Small intestine (tissue), 16 donors: ENCODE measurements at places on chromosomes 3 and 15. TPM values are rescaled to one million over a fixed set of nuclear protein-coding genes. Genes with fewer than 3 reads are reported as not detected.

DNA sequence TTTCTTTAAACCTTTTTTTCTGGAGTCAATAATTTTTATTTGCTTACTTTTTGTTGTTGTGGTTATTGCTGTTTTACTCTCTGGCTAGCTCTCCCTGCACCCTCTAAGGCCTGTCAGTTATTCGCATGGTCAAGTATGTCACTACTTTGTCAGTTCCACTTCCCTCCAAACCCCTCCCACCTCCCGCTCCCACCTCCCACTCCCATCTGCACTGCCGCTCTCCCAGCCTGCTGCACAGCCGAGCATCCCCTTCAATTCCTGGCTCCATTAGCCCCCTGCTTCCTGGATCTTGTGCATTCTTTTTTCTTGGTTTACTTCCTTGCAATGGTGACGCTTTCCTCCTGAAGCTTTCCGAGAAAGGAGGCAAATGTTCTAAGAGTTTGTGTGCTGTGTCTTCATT is 218.0 kb downstream of the XXYLT1 start:
- H3K27me3 ChIP-seq = no peaks in the 10 kb centered on the region
- no peaks in the 10 kb centered on the region for H3K4me1 ChIP-seq
- H3K36me3 ChIP-seq = no peaks in the 10 kb centered on the region

GRCh38 chr3:61946570-61947324 is 385.4 kb downstream of the PTPRG start:
- H3K4me3 ChIP-seq = no peak overlapping the region
- H3K4me1 ChIP-seq = no peaks in the 10 kb centered on the region
- no peak overlapping the region for H3K27ac ChIP-seq
- DNase-seq = peak; percentile 25
- no peaks in the 10 kb centered on the region for H3K36me3 ChIP-seq
- no peaks in the 10 kb centered on the region for H3K27me3 ChIP-seq

CHL1 gene
- under 0.01 TPM for polyA plus RNA-seq

- DNase-seq = peak; percentile 78
- H3K4me1 ChIP-seq = peaks cover 9% of the 10 kb centered on the region
- H3K27me3 ChIP-seq = no peaks in the 10 kb centered on the region
- no peaks in the 10 kb centered on the region for H3K36me3 ChIP-seq
Observed at GRCh38 chr3:103056542-103056941, 621.7 kb downstream of the ZPLD1 start.

UBAP1L gene
- polyA plus RNA-seq = 1.5 TPM

CMSS1 gene
- polyA plus RNA-seq = 1.6 TPM

GRCh38 chr3:179676081-179676480 is 23.2 kb downstream of the USP13 start:
- H3K36me3 ChIP-seq = no peaks in the 10 kb centered on the region
- no peaks in the 10 kb centered on the region for H3K4me1 ChIP-seq
- no peak for DNase-seq

DNA sequence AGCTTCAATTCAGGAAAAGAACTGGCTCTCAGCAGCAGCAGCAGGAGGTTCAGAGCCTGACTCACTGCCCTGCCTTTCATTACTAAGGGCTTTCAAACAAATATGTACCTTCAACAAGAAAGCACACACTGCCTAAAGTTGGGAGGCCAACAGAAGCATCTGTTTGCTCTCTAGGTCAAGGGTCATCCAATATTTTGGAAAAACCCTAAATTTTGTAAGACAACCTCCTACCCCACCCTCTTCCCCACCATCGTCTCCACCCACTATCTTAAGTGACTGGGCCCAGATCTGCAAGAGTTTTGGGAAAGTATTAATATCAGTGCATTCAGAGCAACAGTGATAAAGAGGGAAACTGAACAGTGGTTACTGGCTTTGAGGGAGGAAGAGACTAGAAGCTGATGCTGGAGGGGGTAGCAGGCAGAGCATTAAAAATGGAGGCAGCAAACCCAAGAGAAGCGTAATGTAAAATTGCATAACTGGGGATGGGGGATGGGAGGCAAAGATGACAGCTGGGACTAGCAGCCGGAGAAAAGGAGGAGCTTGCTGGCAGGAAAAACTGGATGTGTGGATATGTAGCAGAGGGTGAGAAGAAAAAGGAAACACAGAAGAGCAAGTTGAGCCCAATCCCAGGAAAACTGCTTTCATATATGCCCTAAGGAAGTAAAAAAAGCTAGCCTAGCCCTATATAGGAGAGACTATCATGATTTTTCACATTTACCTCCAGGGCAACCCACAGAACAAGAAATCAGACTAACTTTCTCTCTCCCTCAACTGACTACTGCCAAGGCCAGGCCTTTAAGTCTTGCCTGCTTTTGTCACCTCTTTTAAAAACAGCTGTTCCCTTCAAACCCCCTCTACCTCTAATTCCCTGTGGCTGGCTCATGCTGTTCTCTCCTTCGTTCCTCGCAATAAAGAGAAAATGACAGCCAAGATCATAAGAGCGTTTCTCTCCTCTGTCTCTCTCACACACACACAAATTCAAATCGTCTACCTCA is 31.4 kb downstream of the NPTN start:
- H3K27me3 ChIP-seq = no peaks in the 10 kb centered on the region
- DNase-seq = peak; percentile 66
- peaks cover 18% of the 10 kb centered on the region for H3K4me1 ChIP-seq
- no peak overlapping the region for H3K4me3 ChIP-seq
- H3K27ac ChIP-seq = peak overlapping the region; percentile 51

PIERCE2 gene
- polyA plus RNA-seq = 3.1 TPM

- no peak for DNase-seq
- H3K36me3 ChIP-seq = peaks cover 83% of the 10 kb centered on the region
- H3K4me3 ChIP-seq = no peak overlapping the region
- no peak overlapping the region for H3K27ac ChIP-seq
Observed at GRCh38 chr3:66381626-66382025, 119.2 kb downstream of the LRIG1 start.

FBXW12 gene
- not detected for polyA plus RNA-seq

DNA sequence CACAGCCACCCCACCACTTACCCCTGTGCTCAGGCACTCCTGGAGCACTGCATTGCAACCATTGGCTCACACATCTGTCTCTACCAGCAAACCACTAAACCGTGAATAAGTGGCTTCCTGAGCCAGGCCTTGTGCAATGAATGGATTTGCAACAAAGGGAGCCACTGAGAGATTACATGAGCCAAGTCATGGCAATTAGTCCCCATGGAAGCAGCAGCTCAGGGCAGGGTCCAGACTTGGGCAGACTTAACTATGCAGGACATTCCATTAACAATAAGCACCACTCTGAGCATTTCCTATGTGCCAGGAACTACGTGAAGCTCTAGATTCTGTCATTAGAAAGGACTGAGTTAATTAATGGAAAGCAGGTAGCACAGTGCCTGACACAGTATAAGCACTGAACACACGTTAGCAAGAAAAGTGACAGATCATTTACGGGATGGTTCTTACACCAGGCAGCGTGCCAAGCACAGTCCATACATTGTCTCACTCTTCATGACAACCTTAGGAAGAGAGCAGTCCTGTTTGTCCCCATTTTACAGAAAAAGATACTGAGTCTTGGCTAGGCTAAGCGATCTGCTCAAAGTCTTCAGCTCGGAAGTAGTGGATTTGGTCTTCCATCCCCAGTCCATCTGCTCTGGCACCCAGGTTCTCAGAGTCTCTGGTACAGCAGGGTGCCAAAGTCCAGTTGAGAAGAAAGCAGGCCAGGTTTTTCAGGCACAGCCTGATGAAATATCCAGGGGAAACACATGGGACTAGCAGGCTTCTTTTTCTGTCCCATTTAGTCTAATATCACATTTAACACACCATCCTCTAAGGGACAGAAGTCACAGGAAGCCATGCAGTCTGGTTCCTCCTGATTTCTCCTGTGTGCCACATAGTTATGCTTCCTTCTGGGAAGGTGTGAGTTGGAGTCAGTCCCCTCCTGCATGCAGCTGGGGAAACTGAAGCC is 44.1 kb downstream of the LIPC start:
- peaks cover 13% of the 10 kb centered on the region for H3K4me1 ChIP-seq
- peak; percentile 85 for DNase-seq
- H3K27ac ChIP-seq = no peak overlapping the region
- no peaks in the 10 kb centered on the region for H3K36me3 ChIP-seq

DNA sequence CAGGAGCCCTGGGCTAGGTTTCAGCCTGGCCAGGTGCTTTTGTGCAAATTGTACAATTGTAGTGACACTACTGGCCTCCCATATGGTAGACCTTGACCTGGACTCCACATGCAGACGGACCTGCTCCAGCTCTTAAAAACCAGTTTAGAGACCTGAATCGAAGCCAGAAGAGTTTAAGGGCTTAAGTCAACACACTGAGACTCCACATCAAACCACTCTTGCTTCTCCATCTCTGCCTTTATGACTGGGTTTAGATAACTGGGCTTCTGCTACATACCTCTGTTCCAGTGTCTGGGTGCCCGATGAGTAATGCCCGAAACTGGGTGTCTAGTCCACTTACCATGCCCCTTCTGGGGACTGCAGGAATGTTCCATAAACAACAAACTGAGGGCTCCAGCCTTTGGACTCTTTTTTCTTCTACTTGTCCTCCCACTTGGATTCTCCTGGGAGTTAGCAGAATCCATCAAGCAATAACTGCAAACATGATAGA is 32.8 kb downstream of the TMEM212 start:
- DNase-seq = no peak
- H3K27ac ChIP-seq = no peak overlapping the region
- no peak overlapping the region for H3K4me3 ChIP-seq

DNA sequence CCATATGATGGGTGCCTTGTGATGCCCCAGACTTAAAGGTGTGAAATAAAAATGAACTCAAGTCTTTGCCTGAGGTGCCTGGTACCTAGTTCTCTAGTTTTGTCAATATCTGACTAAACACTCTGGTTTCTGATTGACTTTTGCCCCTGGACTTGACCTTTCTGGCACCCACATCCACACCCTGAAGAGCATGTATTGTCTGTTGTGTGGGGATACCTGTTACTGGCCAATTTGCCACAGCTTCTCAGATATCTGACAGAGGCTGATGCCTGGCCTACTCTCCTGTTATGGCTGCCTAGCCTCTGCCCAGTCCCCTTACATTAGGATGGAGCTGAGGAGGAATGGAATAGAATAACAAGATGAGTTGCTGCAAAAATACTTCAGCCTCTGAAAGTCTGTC is 3.6 kb downstream of the ZBTB38 start:
- peaks cover 9% of the 10 kb centered on the region for H3K4me1 ChIP-seq
- H3K27me3 ChIP-seq = no peaks in the 10 kb centered on the region
- H3K4me3 ChIP-seq = no peak overlapping the region
- no peak for DNase-seq

CXCR6 gene
- polyA plus RNA-seq = 1.7 TPM

DNA sequence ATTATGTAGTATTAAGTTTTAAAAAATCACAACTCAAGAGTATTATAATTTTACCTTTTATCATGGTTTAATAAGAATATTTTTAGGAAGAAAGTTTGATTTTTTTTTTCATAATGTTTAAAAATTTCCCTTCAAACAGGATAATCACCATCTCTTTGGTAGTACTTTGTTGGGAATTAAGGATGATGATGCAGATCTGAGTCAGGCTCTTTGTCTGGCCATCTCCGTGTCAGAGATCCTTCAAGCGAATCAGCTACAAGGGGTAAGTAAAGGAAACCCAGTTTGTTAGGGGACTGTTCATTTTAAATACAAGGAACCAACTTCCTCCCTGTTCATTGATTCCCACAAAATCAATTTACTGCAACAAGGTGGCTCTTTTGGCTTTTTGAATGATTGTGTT is 36.8 kb upstream of the NIT2 start:
- no peak overlapping the region for H3K27ac ChIP-seq
- H3K4me3 ChIP-seq = no peak overlapping the region
- DNase-seq = no peak

DNA sequence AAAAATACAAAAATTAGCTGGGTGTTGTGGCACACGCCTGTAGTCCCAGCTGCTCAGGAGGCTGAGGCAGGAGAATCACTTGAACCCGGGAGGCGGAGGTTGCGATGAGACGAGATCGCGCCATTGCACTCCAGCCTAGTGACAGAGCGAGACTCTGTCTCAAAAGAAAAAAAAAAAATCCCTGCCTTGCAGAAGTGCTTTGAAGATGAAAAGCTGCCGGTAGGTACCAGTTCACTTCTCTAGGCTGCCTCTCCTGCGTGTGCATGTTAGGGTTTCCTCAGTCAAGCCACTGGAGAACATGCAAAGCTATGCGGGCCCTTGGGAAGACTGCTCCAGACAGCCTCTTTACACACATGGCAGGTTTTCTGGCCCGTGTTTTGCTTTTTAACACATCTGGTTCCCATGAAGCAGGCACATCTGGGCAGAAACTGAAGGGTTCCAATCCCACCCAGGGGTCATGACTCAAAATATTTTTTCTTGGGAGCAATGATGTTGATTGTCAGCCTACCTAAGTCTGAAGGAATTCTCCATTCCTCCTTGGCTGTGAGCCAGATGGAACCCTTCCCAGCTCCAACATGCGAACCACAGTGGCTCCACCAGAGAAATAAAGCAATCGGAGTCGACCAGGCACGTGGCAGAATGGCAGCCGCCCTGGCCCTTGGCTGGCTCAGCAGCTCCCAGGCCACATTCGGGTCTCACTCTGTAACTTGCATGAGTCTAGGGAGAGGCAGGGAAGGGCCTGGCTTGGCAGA is 29.6 kb downstream of the MGLL start:
- H3K27ac ChIP-seq = no peak overlapping the region
- no peak for DNase-seq
- H3K4me3 ChIP-seq = no peak overlapping the region

REC114 gene
- polyA plus RNA-seq = not detected

FBXO22 gene
- polyA plus RNA-seq = 17.4 TPM

EOGT gene
- polyA plus RNA-seq = 9.6 TPM
